Activated CD4-positive, alpha-beta T cell treated with anti-CD3 and anti-CD28 coated beads, Interleukin-2, amount 50 U/mL, for 16 hours (primary cell): ENCODE measurements at places on chromosomes 2 and 18.

- DNase-seq = no peak
Measured at GRCh38 chr2:8855010-8855409, 17.6 kb upstream of the KIDINS220 start.

DNA sequence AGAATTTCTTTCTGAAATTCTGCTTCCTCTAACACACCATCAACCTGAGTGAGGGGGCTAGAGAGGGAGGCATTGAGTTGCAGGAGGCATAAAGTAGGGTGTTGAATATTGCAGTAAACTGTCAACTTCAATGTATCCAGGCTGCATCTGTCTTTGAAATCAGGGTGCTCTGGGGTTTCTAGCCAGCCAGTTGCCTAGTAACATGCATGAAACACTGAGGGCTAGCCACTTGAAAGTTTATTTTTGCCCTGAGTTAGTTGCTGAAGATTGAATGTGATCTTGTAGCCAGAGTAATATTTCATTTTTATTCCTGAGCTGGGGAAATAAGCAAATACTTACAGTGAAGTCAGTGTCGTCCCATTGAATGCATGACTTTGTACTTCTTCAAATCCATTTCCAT is 41.9 kb downstream of the LHCGR start:
- DNase-seq = no peak

GRCh38 chr2:234191819-234192407 is 141.4 kb downstream of the SPP2 start:
- no peak for DNase-seq

GRCh38 chr2:80019571-80020460 is 284.7 kb downstream of the LRRTM1 start:
- no peak for DNase-seq

DNA sequence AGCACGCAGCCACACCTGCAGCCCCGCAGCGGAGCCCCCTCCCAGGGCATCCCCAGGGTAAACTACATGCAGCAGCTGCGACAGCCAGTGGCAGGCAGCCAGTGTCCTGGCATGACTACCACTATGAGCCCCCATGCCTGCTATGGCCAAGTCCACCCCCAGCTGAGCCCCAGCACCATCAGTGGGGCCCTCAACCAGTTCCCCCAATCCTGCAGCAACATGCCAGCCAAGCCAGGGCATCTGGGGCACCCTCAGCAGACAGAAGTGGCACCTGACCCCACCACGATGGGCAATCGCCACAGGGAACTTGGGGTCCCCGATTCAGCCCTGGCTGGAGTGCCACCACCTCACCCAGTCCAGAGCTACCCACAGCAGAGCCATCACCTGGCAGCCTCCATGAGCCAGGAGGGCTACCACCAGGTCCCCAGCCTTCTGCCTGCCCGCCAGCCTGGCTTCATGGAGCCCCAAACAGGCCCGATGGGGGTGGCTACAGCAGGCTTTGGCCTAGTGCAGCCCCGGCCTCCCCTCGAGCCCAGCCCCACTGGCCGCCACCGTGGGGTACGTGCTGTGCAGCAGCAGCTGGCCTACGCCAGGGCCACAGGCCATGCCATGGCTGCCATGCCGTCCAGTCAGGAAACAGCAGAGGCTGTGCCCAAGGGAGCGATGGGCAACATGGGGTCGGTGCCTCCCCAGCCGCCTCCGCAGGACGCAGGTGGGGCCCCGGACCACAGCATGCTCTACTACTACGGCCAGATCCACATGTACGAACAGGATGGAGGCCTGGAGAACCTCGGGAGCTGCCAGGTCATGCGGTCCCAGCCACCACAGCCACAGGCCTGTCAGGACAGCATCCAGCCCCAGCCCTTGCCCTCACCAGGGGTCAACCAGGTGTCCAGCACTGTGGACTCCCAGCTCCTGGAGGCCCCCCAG is 254.1 kb downstream of the GLI2 start:
- DNase-seq = no peak

- no peak for DNase-seq
Measured at GRCh38 chr2:178805457-178805856, 1.8 kb downstream of the TTN start.
